Trophoblast cell (in vitro differentiated cells and primary cell): ENCODE measurements at places on chromosomes 3 and 15.

DNA sequence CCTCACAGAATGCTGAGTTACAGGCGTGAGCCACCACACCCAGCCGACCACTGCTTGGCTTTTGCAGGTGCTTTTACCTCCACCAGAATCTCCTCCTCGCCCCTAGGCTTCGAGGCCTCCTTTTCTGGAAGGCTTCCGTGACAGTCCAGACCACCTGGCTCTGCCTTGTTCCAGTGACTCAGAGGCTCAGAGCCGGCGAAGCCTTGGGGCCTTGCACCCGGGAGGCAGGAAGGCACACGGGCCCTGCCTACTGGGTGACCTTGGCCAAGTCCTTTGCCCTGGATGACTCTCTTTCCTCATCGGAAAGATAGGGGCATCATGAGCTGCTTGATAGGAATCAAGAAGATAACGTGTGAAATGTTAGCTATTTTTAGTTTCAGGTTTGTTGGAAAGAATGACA is 31.3 kb upstream of the FURIN start:
- peak; percentile 95 for DNase-seq

DNA sequence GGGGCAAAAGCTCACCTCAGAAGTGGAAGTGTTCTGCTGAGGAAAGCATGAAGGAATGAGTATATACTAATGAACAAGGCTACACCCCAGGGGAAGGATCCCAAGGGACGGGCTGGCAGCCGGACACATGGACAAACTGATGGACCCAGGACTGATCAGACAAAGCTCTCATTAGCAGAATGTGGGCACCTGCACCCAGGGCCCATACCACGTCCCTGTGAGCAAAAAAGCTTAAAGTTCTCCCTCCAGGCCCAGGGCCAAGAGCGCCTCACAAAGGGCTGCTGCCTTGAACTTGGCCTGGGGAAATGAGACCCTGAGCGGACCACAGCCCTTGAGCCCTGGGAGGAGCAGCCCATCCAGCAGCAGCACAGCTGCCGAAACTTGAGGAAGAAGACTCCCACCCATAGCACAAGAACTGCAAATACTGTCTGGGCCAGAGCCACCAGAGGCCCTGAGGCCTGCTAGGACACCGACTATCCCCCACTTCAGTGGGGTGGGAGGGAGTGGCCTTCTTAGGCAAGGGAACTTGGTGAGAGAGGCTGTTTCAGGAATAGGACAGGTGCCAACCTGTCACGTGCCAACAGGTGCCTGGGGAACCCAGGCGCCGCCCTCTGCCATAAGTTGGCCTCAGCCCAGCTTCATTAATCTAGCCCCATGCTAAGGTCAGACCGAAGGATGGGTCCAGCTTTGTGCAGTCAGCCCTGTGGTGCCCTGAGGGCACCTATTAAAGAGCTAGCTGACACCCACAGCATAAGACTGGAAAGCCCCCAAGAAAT is 2.3 kb upstream of the GMPPB start:
- DNase-seq = no peak

- DNase-seq = no peak
These were observed 388.6 kb upstream of the DPH6 start for GRCh38 chr15:35934383-35935049.

DNA sequence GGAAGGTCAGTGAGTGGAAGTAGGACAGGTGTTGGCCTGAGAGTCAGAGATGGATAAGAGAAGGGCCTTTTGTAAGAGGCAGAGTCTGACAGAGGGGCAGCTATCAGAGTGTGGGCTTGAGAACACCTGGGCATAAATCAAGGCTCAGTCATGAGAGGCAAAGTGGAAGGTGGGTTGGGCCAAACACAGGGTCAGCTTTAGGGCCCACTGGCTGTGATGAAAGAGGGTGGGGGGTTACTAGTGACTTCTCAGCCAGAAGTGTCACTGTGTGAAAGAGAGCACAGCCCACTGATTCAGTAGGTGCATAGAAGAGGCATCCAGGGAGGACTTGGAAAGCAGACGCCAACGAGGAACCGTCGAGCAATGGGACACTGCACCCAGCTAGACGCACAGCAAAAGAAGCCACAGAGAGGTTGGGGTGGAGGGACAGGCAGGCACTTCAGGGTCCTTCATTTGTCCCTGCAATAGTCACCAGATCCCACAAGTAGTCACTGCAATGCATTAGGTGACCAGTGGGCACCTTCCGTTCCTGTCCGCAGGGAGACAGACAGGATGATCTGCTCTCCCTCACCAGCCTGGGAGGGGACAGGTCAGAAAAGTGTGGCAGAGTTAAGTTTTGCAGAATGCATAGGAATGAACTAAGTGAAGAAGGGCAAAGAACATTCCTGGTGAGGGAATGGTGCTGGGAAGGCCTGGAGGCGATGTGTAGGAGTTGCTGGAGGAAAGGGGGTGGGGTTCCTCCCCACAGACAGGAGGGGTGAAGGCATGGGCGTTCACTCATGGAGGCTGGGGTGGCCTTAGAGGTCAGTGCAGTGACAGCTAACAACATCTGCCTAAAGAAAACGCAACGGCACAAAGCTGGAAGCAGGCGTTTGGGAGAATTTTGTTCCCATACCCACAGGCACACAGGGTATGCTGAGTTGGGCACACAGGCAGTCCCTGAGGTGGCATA is 36.3 kb downstream of the MESD start:
- DNase-seq = peak; percentile 40

GRCh38 chr15:71391421-71392088 is 276.3 kb downstream of the THSD4 start:
- DNase-seq = no peak

- DNase-seq = peak; percentile 59
These were observed 92.3 kb upstream of the ADAMTSL3 start for GRCh38 chr15:83561661-83562060.

GRCh38 chr3:45486136-45486535 is 97.8 kb downstream of the LARS2 start:
- DNase-seq = no peak

GRCh38 chr3:52688266-52688665 is 2.4 kb downstream of the GNL3 start:
- no peak for DNase-seq

DNA sequence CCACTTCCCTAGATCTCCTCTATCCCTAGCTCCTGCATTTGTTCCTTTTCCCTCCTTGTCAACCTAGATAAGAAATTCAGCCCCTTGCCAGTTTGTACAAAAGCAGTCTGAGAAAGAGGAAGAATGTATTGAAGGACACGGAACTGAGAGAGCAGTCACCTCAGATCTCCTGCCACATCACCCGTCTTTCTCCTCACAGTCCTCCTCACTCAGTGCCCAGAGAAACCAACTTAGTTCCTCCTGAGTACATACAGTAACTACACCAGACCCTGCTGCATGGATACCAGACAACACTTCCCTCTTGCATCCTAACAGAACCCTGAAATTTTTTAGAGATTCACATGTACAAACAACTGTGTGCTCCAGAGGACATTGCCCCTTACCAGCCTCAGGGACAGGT is 563.6 kb upstream of the ADAMTS9 start:
- no peak for DNase-seq

- no peak for DNase-seq
These were observed 267.9 kb downstream of the GABRG3 start for GRCh38 chr15:27238707-27239423.

DNA sequence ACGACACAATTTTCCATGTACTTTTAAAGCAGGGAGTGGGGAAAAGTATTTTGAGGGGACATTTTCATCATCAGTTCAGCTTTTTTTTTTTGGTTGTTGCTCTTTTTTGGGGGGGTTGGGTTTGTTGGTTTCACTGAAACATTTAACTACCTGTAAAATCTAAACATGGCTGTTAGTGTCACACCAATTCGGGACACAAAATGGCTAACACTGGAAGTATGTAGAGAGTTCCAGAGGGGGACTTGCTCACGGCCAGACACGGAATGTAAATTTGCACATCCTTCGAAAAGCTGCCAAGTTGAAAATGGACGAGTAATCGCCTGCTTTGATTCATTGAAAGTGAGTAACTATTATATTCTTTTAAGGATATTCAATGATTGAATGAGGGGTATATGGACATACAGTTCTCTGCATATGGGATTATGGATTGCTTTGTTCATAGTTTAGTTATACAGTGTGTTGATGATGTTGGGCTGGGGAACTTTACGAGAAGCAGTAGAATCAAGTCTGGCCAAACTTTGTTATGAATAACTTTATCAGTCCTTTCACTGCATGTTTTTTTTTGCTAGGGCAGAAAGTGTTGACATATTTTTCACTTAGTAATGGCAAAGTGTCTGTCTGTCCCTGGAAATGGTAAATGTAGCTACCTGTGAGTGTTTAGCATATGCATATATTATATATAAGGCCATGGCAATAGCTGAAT is 31.5 kb downstream of the MBNL1 start:
- DNase-seq = no peak

- no peak for DNase-seq
These were observed 15.2 kb downstream of the EIF4E3 start for GRCh38 chr3:71709908-71710511.

GRCh38 chr15:82531496-82532382 is 8.5 kb downstream of the RPS17 start:
- no peak for DNase-seq

DNA sequence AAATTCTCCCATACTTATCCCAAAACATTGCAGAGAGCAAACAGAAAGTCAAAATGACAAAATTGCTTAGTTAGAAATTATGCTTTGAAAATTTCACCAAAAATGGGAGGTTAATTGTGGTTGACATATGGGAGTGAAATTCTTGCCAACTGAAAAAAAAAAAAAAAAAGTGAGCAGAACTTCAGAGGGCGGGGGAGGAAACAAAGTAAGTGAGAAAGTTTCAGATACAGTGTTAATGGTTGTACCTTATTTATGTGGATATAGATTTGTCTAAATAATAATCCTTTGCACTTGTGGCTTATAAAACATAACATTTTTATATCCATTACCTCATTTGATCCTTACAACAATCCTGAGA is 91.5 kb upstream of the RAP2B start:
- no peak for DNase-seq

DNA sequence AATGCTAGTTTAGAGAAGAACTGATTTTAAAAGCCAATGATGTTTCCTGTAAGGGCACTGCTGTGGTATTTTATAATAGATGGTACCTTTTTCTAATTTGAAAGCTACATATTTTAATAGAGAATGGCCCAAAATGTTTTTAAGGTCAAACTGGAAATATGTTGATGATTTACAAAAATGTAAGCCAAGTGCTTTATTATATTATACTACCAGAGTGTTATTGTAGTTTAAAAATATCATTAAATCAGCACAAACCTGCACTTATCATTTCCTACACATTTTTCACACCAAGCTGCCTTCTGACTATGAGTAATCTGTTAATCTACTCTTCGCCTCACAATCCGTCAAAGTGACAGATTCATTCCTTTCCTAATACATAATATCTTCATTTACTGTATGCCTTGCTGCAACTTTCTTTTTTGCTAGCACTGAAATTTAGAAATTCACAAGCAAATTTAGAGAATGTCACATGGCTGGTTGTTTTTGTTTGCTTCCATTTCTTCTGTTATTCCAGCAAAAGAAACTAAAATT is 126.4 kb upstream of the FAM3D start:
- DNase-seq = no peak

DNA sequence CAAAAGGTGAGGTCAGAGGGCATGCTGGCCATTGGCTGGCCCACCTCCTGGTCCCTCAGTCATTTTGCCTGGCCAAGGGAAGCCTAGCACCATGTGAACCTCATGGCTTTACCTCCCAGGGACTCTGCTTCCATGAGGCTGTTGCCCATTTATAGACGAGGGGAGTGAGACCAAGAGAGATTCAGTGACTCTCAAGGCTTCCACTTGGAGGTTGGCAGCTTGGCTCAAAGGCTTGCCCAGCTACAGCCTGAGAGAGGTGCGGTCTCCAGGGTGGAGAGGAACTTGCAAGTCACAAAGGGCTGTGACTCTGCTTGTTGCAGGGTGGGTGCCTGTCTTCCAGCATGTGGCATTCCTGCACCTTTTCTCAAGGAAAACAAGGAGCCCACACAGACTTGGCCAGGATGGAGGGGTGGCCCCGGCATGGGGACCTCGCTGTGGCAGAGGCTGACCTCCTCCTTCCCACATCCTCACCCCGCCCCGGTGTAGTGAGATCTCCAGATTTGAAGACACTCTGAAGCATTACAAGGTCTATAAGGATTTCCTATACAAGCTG is 24.5 kb downstream of the CFAP100 start:
- no peak for DNase-seq

DNA sequence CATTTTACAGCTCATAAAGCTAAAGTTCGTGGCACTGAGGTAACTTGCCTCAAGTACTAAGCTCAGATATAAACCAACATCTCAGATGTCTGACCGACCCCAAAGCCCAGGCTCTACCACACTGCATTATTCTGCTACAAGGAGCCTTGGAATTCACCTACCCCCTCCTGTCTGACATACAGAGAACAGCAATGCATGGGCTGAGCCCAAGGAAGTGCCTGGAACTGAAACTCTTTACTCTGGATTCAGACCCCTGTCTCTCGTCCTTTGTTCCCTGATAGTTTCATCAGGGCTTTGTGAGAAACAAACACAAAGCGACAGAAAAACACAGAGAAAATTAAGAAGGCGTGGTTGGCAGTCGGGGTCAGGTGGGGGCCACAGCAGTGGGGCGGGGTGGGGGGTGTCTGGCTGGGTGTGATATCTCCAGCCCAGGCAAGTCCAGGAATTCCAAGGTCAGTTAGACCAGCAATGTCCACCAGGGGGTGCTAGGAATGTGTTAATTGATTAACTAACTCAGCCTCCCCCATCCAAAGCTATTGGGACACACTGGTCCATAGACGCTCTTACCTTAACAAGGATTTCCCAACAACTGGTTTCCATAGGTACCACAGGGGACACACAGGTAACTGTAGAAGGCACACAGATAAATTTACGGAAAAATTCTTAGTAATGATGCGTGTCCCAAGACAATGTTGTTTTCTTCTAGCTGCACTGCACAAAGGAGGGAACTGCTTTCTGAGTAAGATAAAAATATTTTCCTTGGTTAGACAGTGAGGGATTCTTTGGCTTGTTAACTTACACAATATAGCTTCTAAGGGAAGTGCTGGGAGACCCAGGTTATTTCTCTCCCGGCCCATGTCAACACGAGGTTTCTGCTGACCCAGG is 18.8 kb upstream of the SSUH2 start:
- DNase-seq = peak; percentile 89
